ENCODE measurements at places on chromosomes 3 and 15.

- DNase-seq = no peak
These were observed 74.1 kb upstream of the RAP2B start for GRCh38 chr3:153087595-153088566.

DNA sequence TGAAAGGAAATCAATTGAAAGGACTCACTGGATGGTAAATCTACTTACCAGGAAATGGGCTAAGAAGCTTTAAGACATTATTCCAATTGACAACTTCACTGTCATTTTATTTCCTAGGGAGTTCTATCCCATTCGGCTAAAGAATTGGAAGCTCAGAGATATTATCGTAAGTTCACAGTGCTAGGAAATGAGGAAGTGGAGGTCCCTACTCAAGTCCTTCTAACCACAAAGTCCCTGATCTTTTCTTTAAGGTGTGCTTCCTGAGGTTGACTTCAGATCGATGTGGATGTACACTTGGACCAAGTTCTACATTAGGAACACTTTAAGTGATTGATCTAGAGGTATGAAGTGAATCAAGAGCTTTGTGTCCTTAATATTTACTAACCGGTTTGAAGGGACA lies 63.6 kb downstream of the MDFIC2 start:
- no peak for DNase-seq

GRCh38 chr3:49842843-49843517 lies 13.4 kb downstream of the TRAIP start:
- DNase-seq = no peak

GRCh38 chr3:21466476-21466875 lies 284.5 kb downstream of the ZNF385D start:
- no peak for DNase-seq

DNA sequence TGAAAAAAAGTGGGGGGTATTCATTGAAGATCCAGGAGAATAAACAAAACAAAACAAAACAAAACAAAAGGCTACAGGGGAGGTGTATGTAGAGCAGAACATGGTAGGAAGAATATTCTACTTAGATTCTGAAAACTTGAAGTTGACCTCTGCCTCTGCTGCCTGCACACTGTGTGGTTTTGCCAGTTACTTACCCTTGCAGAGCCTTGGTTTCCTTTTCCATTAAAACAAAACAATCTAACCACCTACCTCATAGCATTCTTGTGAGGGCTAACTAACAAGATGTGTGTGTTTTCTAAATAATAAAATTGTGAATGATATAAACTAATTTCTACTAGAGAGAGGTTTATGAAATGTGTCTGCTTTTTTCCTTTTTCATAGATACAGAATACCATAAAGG lies 423.1 kb downstream of the TIGIT start:
- no peak for DNase-seq

Measured in activated CD4-positive, alpha-beta T cell treated with anti-CD3 and anti-CD28 coated beads for 48 hours (primary cell).